ENCODE measurements at places on chromosomes 3 and 15.
A peak's percentile ranks its signal among the peaks of the same experiment; 100 is the strongest.

DNA sequence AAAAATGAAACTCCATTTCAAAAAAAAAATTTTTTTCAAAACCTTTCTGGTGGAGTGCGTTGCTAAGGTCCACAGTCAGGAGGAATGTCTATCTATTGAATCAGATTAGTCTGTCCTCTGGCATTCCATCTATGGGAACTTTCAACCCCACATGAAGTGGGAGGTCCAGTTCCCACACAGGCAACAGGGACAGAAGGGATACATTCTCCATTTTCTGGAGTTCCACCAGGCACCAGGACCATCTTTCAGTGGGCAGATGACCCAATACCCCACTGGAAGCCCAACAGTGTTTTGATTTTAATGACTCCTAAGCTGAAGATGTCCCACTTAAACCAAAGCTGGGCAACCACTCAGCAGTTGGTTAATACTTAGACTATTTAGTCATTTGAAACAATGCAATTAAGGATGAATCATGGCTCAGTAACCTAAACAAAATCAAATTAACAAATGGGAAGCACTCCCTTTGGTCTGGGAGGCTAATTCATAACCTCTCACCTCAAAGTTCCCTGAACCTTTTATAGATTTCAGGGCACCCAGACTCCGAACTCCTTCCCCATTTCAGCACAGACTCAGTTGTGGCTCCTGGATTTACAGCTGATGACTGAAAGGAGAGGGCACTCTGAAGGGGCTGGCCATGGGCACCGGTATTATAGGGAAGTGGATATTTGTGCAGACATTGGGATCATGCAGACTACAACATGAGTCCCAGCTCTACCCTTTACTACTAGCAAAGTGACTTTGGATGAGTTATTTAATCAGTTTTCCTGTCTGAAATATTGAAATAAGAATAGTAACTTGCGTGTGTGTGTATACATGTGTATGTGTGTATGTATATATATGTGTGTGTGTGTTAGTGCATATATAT lies 264.3 kb upstream of the LRTM1 start:
- DNase-seq, result no peak
- H3K4me3 ChIP-seq, result no peak overlapping the region
- H3K4me1 ChIP-seq, result no peaks in the 10 kb centered on the region
- no peaks in the 10 kb centered on the region for H3K27me3 ChIP-seq
- H3K27ac ChIP-seq, result no peak overlapping the region

DNA sequence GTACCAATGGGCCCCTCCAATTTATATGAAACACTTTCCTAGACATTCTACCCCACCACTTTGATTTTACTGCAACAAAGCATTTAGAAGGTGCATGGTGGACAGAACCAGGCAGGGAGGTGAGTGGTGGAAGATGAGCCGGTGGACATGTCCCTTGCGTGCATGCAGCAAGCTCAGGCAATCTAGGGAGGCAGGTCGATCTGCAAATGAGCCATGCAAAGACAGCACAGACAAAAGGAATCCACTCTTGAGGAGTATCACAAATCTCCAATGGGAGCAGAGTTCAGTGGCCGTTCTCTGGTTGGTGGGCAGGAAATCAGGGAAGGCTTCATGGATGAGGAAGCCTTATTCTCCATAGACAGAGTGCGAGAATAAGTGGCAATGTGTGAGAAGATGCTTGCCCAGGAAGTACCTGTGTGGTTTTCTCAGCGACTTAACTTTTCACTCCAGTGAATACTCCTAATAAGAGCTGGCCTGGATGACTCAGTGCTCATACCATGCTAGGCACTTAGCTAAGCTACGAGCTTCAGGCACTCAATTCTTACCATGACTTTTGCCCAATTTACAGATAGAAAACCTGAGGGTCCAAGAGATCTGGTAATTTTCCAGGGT lies 152.5 kb downstream of the FOXP1 start:
- H3K27me3 ChIP-seq, result no peaks in the 10 kb centered on the region
- H3K4me1 ChIP-seq, result peaks cover 43% of the 10 kb centered on the region
- DNase-seq, result no peak
- peak overlapping the region; percentile 67 for H3K27ac ChIP-seq
- H3K36me3 ChIP-seq, result no peaks in the 10 kb centered on the region

- H3K36me3 ChIP-seq, result no peaks in the 10 kb centered on the region
- peaks cover 11% of the 10 kb centered on the region for H3K4me1 ChIP-seq
- H3K27me3 ChIP-seq, result no peaks in the 10 kb centered on the region
- H3K27ac ChIP-seq, result no peak overlapping the region
- no peak for DNase-seq
Observed at GRCh38 chr3:187296058-187296457, 4.5 kb upstream of the MASP1 start.

- no peaks in the 10 kb centered on the region for H3K36me3 ChIP-seq
- H3K27me3 ChIP-seq, result no peaks in the 10 kb centered on the region
- peaks cover 66% of the 10 kb centered on the region for H3K4me1 ChIP-seq
- H3K4me3 ChIP-seq, result no peak overlapping the region
Observed at GRCh38 chr15:91866971-91867372, 13.5 kb downstream of the SLCO3A1 start.

DNA sequence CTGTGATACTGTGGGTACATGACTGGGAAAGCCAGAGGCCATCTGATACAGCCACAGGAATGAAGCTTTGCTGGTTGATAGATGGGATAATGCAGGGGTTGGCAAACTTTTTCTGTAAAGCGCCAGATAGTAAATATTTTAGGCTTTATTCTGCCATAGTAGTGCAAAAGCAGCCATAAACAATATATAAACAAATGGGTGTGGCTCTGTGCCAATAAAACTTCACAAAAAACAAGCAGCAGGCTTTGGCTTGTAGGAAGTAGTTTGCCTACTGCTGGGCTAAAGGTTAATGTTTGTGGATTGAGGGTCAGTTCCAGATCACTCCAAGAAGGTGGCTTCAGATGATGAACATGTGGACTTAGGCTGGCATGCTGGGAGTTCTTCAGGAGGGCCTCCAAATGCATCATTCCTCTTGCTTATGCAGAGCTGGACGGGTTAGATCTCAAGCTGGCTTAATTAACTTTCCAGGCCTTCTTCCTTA lies 305.7 kb downstream of the RPLP1 start:
- no peak overlapping the region for H3K4me3 ChIP-seq
- peak overlapping the region; percentile 22 for H3K27ac ChIP-seq
- H3K27me3 ChIP-seq, result no peaks in the 10 kb centered on the region
- DNase-seq, result no peak
- no peaks in the 10 kb centered on the region for H3K36me3 ChIP-seq

DNA sequence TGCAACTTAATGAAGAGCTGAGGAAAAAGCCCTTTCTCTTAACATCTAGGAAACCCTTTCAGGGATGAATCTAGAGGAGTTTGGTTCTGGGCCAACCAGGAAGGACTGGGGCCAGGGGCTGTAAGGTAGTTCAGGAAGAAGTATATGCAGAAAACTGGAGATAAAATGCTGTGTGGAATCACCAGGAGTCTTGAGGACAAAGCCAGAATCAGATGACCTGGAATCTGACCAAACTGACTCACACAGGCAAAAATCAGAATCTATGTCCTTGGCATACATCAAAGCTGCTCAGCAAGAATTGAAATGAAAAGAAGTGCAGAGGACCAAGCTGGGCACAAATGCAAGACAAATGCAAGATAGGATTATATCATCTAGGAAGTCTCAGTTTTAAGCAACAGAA lies 59.4 kb upstream of the ATP2C1 start:
- H3K36me3 ChIP-seq, result no peaks in the 10 kb centered on the region
- H3K27me3 ChIP-seq, result no peaks in the 10 kb centered on the region
- no peak for DNase-seq
- no peak overlapping the region for H3K4me3 ChIP-seq
- H3K27ac ChIP-seq, result no peak overlapping the region
- H3K4me1 ChIP-seq, result peaks cover 5% of the 10 kb centered on the region

DNA sequence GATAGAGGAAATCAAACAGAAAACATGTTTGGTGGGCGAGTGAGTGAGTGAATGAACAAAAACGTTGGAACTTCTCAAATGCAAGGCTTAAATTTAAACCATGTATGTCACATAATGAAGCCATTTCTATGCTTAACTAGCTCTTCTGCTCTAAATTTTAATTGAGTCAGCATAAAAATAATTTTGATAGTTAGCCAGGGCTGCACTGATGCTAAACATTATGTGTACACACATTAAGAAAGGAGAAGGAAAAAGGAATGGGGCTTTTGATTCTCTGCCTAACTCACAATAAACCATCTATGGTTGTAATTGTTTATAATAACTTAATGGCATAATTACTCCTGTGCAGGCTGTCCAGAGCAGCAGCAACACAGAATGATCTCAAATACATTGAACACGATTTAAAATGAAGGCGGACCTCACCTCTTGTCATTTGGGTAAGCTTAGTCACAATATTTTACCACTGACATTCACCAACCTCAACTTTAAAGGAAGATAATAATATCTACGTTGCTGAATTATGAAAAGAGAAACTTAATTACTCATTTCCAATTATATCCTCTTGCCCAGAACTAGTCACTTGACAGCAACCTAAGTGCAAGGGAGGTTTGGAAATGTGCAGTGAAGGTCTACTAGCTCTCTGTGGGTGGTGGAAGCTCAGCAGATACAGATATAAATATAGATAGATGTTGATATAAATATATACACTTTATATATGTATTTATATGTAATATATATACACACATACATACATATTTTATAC lies 318.4 kb upstream of the TRIM42 start:
- H3K27ac ChIP-seq, result no peak overlapping the region
- DNase-seq, result no peak
- no peaks in the 10 kb centered on the region for H3K36me3 ChIP-seq
- H3K4me3 ChIP-seq, result no peak overlapping the region

DNA sequence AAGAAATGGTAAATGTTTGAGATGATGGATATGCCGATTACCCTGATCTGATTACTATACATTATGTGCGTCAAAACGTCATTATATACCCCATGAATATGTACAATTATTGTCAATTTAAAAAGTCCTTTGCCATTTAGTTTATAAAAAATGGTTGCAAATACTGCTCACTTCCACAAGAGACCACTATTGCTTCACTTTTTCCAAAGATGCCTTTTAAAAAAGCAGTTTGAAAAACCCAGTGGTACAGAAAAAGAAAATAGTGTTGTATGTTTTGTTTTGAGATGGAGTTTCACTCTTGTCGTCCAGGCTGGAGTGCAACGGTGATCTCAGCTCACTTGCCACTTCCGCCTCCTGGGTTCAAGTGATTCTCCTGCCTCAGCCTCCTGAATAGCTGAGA lies 39.3 kb downstream of the EDEM1 start:
- H3K4me3 ChIP-seq, result no peak overlapping the region
- H3K27ac ChIP-seq, result no peak overlapping the region
- H3K27me3 ChIP-seq, result no peaks in the 10 kb centered on the region
- DNase-seq, result no peak
- no peaks in the 10 kb centered on the region for H3K4me1 ChIP-seq

DNA sequence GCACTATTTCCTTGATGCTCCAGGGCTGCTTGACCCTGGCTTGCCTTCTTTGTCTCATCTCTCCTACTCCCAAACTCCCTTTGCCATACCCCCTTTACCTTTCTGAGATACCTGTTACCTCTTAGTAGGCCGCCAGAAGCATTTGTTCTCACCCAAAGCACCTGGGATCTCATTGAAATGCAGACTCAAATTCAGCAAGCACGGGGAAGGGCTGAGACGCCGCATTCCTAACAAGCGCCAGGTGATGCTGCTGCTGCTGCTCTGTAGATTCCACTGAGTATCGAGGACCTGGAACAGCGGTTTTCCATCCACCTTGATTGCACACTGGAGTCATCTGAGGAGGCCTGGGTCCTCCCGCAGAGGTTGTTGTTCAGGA lies 91.8 kb downstream of the TMEM266 start:
- H3K4me1 ChIP-seq, result peaks cover 20% of the 10 kb centered on the region
- H3K27ac ChIP-seq, result no peak overlapping the region
- no peak overlapping the region for H3K4me3 ChIP-seq
- H3K36me3 ChIP-seq, result no peaks in the 10 kb centered on the region
- DNase-seq, result no peak
- no peaks in the 10 kb centered on the region for H3K27me3 ChIP-seq

GRCh38 chr3:156483002-156483401 lies 71.9 kb downstream of the SSR3 start:
- H3K4me3 ChIP-seq, result no peak overlapping the region
- H3K4me1 ChIP-seq, result no peaks in the 10 kb centered on the region
- H3K36me3 ChIP-seq, result no peaks in the 10 kb centered on the region
- peak overlapping the region; percentile 31 for H3K27ac ChIP-seq
- DNase-seq, result no peak

DNA sequence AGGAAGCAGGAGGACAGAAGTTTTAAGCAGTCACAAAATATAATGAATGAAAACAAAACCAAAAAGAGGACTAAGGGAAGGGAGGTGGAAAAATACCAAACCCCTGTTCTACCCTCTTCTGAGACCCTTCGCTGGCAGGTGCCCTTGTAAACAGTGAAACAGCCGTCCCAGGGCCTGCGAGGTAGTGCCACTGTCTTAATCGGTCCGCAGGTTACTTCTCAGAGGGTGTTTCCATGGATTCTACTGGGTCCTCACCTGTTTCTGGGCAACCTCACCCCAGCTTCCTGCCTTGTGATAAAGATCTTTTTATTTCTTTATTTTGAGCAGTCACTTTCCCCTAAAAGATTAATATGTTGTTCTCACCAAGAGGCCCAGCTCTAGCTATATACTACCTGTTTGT lies 65.3 kb downstream of the SLC30A4 start:
- peak overlapping the region; percentile 58 for H3K27ac ChIP-seq
- H3K27me3 ChIP-seq, result no peaks in the 10 kb centered on the region
- H3K36me3 ChIP-seq, result no peaks in the 10 kb centered on the region

GRCh38 chr15:69762373-69763148 lies 309.9 kb downstream of the RPLP1 start:
- H3K27me3 ChIP-seq, result no peaks in the 10 kb centered on the region
- no peak overlapping the region for H3K4me3 ChIP-seq
- no peaks in the 10 kb centered on the region for H3K36me3 ChIP-seq

GRCh38 chr15:101086394-101087171 lies 165.3 kb downstream of the CHSY1 start:
- H3K4me3 ChIP-seq, result no peak overlapping the region
- H3K4me1 ChIP-seq, result peaks cover 13% of the 10 kb centered on the region
- H3K27me3 ChIP-seq, result no peaks in the 10 kb centered on the region
- no peak for DNase-seq

- no peak for DNase-seq
- H3K4me1 ChIP-seq, result no peaks in the 10 kb centered on the region
- H3K4me3 ChIP-seq, result no peak overlapping the region
Observed at GRCh38 chr15:56693761-56694160, 39.5 kb downstream of the ZNF280D start.

DNA sequence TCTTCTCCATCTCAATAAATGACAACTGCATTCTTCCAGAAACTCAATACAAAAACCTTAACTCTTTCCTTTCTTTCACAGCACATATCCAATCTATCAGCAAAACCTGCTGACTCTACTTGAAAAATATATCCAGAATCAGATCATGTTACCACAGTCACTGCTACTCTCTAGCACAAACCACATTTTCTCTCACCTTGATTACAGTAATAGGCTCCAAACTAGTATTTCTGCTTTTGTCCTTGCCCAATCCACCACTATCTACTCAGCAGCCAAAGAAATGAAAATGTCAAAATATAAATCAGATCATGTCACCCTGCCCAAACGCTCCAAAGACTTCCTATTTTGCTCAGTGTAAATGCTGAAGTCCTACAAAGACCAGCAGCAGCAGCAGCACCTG lies 15.2 kb downstream of the TMCC1 start:
- peaks cover 3% of the 10 kb centered on the region for H3K36me3 ChIP-seq
- DNase-seq, result no peak
- H3K27me3 ChIP-seq, result no peaks in the 10 kb centered on the region
- no peak overlapping the region for H3K4me3 ChIP-seq
- no peaks in the 10 kb centered on the region for H3K4me1 ChIP-seq
- H3K27ac ChIP-seq, result no peak overlapping the region

GRCh38 chr3:196695849-196696226 lies 16.2 kb downstream of the CEP19 start:
- H3K4me1 ChIP-seq, result peaks cover 5% of the 10 kb centered on the region
- no peak overlapping the region for H3K27ac ChIP-seq
- H3K36me3 ChIP-seq, result no peaks in the 10 kb centered on the region
- no peak overlapping the region for H3K4me3 ChIP-seq

All from upper lobe of left lung (tissue), 6 donors.